Activated CD8-positive, alpha-beta memory T cell treated with anti-CD3 and anti-CD28 coated beads for 48 hours (primary cell): ENCODE measurements at places on chromosomes 16 and 17.

GRCh38 chr17:81400154-81400977 is 5.1 kb downstream of the BAHCC1 start:
- DNase-seq = no peak

DNA sequence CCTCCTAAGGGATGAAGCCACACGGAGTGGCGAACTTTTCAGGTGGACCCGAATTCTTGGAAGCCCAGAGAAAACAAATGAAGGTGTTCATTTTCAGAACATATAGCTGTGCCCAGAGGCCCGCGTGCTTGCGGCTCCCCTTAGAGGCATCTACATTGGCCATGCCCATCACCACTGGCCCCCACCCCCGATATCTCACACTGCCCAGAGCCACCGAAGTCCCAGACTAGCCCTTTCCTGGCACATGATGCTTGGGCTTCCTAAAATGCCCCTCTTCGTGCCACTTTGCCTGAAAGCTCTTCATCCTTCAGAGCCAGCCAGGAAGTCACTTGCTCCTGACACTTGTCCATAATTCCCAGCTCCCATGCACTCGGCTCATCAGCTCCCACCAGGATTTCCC is 2.1 kb upstream of the HEXIM1 start:
- no peak for DNase-seq

DNA sequence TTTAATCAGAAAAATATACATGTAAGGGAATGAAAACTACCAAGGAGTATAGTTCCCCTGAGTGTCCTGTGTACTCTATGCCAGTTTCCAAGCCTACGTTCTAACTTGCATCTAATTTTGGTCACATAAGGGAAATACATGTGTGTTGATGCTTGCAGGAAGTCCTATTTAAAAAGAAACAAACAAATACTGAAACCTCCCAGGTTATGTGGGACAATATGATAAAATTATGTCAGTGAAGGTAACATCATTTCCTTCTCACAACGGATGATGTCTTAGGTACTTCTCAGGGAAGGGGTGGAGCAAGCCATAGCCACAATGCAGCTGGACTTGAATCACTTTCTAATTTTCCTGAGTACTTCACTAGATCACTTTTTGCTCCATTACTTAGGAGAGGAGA is 115.9 kb downstream of the ZFHX3 start:
- no peak for DNase-seq

- no peak for DNase-seq
Measured at GRCh38 chr17:61806936-61807335, 56.4 kb downstream of the BRIP1 start.

- no peak for DNase-seq
Measured at GRCh38 chr16:28504707-28505404, 1.8 kb downstream of the IL27 start.

- DNase-seq = no peak
Measured at GRCh38 chr17:45915263-45915662, 20.9 kb downstream of the MAPT start.

- DNase-seq = no peak
Measured at GRCh38 chr16:610513-611381, 20.0 kb upstream of the WFIKKN1 start.

DNA sequence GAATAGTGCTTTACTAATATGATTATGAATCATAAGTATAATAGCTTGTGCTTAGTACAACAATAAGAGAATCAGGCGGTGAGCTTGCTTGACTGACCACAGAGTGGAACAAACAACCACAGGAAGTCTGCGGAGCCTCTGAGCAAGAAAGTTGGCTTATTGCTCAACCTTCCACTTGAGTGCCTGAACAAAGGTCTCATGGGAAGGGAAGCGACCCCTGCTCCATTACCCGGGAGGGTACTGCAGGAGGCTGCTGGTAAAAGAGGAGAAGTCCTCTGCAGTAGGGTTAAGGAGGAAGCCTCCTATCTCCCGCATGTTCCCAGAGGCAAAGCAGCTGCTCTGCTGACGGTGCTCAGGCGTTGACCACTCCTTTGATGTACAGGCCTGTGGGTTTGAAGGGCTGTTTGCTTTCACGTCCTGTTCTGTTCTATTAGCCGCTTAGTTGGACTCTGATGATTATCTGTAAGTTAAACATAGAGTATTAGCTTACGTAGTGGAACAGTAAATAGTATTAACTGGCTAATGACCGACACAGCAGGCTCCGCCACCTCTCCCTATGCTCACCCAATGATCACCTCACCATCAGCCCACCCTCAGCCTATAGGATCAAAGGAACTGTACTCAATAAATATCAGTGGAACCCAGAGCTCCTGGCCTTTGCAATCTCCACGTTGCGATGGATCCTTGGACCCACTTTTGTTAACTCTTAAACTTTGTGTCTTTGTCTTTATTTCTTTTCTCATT is 17.5 kb downstream of the ALOX15B start:
- DNase-seq = no peak

DNA sequence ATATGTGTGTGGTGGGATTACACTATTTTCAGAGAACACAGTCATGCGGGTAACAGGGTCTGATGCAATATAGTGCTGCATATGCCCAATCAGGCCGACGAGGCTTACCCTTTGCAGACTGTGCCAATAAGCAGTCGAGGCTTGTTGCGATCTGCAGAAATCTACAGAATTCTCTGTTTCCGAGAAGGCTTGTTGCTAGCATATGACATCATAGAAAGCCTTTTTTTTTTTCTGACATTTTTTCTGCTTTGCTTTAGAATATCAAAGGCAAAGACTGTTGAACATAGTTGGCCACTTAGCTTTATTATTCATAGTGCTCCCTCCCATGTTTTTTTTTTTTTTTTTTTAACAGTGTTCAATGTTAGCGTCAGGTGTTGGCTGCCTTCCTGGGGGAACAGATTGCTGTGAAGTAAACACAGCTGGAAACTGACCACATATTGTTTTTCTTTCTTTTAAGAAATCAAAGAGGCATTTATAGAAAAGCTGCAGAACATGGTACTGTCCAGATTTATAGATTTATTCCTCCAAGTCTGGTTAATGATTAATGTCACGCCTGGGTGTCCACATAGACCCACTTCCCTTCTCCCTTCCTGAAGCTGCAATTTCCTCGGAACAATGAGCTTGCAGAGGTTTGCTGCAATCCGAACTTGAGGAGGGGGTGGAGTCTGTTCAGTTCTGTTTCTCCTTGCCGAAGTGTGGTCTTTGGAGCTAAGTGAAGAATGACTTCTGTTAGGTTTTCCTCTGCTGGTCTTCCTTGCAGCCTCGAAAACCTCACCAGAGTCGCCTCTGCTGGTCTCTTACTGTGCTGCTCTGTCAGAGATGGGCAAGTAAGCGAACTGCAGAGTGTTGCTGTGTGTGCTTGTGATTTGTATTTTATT is 87.3 kb downstream of the MAP2K6 start:
- DNase-seq = no peak

DNA sequence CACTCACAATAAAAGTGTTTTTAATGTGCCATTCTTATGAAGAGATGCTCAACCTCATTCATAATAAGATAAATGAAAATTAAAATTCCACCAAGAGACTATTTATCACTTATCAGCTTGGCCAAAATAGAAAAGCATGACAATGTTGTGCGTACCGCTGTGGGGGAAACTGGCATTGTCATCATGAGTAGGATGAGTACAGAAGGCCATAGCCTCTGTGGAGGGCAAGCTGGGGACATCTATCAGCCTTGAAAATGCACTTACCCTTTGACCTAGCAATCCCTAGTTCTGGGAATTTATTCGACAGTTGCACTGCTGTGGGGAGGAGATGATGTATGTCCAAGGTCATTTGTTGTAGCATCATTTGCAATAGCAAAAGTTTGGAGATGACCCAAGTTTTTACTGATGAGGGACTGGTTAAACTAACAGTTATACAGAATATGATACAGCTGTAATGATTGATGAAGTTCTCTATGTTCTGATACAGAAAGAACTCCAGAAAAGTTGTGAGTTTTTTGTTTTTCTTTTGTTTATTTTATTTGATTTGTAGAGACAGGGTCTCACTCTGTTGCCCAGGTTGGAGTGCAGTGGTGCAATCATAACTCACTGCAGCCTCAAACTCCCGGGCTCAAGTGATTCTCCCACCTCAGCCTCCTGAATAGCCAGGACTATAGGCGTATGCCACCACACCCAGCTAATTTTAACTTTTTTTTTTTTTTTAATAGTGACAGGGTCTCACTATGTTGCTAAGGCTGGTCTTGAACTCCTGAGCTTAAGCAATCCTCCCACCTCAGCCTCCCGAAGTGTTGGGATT is 13.7 kb upstream of the PRKCB start:
- no peak for DNase-seq

DNA sequence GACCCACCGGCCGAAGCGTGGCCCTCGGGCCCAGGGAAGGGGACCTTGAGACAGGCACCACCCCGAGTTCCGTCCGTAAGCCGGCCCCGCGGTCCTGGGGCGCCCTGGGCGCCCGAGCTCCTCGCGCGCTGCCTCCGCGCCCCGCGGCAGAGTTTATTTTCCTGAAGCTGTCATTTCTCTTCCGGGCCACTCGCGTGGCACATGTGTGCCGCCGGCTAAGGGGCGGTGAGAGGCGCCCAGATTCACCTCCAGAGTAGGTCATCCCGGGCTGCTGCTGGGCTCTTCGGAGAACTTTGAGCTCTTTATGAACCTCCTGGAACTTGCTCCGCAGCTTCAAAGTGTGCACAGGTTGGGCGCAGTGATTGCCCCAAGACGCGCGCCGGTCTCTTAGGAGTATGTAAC is 489 bp downstream of the ZC3H18 start:
- DNase-seq = no peak

DNA sequence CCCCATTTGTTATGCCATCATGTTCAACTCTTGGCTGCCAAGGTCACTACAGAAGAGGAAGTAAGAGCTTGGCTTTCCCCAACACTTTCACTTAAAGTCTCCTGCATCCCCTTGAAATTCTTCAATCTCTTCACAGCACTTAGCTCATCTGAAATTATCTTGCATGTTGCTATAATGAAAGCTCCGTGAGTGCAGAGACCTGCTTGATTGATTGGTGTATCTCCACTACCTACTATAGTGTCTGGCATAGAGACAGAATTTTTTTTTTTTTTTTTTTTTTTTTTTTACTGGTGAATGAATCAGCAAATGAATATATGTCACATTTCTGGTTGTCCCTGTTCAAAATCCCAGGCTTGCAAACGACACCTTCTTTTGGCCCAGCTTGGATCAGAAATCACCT is 1.9 kb upstream of the SDR42E1 start:
- DNase-seq = no peak

DNA sequence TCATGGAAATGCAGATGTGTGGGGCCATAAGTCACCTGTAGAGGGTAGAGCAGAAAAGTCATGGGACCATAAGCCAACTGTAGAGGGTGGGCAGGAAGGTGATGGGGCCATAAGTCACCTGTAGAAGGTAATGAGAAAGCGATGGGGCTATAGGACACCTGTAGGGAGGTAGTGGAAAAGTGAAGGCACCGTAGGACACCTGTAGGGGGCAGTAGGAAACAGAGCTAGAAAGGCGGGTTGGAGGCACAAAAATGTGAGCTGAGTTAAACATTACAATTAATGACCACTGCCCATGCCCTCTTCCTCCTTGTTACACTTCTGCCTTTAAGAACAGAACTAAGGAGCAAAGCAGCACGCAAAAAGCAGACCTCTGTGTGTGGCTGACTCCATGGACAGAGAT is 150.1 kb downstream of the SHISA6 start:
- DNase-seq = no peak
